ENCODE measurements at places on chromosomes 7 and 10.

DNA sequence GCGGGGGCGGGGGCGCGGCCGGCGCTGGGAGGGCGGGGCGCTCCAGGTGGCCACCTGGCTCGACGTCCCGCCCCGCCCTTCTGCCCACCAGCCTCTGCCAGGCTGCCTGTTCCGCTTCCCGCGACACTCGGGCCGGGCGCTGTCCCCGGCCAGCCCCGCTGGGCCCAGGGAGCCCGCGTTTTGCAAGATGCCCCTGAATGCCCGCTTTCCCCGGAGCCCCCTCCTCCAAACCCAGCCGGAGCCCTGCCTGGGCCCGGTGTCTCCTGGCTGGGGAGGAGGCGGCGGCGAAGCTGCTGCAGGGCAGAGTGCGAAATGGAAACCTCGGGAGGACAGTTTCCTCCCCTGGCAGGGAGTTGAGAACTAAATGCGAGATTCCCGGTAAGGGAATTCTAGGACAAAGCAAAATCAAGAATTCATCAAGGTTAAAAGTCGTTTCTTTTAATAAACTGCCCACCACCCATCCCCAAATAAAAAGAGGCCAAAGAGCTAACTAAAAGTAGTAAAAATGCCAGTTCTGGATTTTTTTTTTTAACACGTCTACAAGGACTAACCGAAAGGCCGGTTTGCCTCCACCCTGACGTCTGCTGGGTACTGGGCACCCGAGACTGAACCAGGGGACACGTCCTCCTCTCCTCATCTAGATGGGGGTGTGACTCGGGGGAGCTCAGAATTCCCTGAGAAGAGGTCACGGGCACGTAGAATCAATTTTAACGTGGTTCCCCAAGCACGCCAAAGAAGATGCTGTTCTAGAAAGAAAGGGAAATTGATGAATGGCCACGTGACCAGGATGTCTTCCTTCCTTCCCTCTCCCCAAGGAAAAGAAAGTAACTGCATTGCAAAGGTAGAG lies 200.4 kb upstream of the NFE2L3 start:
- DNase-seq, result no peak

DNA sequence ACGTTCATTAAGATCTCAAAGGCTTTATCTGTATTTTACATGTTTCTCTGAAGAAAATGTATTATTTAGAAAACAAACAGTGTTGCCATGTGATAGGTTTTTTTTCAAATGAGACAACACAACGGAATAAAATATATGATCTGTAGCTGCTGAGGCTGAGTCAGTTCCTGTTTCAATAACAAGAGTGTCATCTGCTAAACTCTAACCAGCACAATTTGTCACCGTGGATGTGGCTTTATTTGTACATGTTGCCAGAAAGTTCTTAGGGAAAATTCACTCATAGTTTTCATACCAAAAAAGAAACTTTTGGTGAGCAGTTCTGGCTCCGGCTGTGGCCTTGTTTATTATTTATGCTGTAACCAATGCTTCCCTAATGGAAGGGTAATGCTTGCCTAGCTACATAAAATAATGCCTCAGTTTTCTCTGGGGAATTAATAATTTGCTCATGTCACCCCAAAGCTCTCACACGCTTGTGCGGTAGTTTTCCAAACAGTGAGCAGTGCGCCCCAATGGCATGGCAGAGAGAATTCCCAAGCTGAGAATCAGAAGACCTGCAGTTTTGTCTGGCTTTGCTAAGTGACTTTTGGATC lies 20.3 kb upstream of the KLF6 start:
- DNase-seq, result no peak

DNA sequence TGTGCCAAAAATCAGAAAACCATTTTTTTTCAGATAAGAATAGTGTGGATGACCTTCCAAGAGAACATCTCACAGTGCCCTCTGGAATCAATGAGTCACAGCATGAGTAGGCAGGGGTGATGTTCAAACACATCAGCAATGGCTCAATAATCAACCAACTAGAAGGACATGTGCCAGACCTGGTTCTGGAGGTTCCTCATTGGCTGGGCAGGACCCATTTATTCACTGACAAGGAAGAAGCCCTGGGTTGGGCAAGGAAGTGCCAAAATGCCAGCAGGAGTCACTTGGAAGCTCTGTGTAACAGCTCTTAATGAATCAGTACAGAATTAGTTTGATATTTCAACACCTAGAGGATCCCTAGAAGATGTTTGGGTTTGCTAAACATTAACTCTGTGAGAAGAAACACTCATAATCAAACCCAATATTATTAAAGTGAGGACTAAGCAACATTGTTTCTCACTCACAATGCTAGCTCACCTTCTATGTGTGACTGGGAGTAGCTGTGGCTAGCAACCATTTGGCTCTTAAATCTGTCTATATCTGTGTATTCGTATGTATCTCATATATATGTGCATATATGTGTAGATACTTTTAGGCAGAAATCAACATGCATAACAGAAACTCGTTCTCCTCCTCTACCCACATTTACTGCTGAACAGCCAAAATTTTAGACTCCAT lies 72.3 kb upstream of the APBB1IP start:
- DNase-seq, result no peak

DNA sequence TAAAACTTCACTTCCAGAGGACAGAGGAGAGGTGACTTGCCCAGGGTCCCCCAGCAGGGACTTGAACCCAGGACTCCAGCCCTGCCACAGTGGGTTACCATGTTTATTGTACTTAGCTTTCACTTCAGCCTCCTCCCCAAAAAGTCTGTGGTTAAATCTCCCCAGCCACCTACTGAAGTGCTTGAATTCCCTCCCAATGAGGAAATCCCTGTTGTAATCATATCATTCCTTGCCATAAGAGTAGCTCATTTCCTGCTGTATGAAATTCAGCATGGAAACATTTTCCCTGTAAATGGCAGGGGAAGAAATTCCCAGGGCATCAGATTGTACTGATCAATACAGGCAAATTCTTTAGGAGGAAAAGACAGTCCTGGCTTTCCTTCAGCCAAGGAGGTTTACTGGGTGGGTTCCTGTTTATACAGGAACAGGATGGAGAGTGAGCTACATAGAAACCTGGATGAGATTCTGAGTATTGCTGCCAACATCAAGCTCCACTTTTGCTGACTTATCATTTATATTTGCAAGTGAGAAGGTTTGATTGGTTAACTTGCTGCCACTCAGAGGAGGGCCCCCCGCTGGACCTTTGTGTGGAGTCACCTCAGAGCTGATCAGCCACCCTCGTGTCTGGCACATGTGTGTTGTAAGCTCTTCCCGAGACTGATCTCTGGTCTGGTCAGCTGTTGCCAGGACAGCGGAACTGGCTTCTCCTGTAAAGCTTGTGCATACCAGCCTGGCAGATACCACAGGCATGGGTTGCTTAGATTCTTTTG lies 16.4 kb upstream of the PDZD8 start:
- no peak for DNase-seq

DNA sequence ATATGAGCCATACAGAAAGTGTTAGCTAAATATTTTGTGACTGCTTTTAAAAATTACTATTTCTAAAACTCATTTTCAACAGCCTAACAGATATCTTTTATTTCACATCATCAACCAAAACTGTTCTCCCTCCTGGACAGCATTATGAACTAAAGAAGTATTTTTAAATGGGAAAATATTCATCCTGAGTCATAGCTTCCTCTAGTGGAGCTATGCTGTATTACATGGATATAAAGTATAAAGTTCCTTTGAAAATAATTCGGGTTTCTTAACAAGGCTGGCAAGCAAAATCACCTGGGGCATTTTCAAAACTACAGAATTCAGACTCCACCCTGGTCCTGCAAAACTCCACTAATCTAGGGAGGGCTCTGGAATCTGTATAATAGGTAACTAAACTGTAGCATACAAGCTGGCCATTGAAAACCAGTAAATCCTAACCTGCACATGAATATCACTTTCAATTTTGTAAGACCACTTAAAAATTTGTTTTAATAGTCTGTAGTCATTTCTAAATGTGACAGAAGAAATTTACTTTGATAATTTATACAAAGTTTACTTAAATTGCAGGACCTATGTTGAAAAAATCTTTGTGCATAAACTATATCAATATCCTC lies 53.5 kb downstream of the SCIN start:
- peak; percentile 23 for DNase-seq

DNA sequence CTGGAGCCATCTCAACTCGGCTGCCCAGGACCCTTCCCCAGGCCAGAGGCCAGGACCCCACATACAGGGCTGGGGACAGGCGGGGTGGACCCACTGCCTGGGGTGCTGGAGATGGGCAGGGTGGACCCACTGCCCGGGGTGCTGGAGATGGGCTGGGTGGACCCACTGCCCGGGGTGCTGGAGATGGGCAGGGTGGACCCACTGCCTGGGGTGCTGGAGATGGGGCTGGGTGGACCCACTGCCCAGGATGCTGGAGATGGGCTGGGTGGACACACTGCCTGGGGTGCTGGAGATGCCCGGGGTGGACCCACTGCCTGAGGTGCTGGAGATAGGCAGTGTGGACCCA lies 32.4 kb upstream of the FOXL3 start:
- no peak for DNase-seq

All from NCI-H460 (cell line).